ENCODE measurements at places on chromosomes 12 and 14.

DNA sequence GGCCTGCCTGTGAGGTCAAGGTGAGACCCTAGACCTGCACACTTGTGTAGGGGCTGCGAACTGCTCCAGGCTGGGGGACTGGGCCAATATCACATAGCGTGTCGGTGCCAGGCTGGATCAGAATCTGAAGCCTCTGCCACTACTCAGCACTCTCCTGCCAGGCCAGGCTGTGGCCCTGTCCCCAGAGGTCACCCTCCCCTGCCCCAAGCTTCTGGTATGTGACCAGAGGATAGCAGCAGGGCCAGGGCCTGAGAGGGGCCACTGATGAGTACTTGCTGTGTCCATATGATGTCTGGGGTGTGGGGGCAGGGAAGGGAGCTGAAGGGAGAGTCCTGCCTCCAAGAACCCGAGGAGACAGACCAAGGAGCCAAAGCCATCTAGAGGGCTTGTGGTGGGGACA, 17.8 kb downstream of the ARL6IP4 start:
- DNase-seq, result no peak

GRCh38 chr14:28767030-28767852, 654 bp downstream of the FOXG1 start:
- DNase-seq, result no peak

DNA sequence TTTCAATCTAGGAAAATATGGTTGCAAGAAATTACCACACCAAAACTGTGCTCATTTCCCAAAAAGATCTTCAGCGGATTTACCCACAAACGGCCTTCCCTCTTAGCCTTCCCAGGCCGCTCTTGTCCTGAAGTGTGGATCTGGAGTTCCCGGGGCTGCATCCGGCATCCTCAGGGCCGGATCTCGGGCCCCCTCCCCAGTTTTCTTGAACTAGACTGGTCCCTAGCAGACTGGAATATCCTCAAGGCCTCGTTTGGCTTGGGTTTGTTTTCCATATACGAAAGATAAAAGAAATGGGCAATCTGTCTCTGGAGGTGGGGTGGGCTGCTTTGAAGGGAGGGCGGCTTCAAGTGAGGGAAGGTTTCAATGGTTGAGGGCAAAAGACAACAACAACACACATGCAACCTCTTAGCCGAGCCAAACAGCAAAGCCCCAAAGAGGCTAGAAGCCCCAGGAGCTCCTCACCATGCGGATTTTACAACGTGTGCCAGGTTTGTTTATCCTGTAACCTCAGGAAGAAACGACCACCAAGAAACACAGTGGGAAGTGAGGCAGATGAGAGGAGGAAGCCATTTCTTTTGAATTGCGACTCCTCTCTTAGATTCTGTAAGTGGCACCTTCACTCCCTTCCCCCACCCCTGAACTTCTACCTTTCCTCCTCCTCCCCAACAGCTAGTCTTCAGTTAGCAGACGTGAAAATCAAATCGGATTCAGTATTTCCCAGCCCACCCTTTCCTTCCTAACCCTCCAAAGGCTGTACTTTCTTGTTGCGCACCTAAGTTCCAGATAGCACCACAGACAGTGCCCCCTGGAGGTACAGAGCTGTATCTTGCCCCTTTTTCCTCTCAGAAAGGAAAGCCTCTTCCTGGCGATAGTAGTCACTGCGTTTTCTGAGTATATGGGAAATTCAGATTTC, 2.6 kb downstream of the MYF6 start:
- no peak for DNase-seq

DNA sequence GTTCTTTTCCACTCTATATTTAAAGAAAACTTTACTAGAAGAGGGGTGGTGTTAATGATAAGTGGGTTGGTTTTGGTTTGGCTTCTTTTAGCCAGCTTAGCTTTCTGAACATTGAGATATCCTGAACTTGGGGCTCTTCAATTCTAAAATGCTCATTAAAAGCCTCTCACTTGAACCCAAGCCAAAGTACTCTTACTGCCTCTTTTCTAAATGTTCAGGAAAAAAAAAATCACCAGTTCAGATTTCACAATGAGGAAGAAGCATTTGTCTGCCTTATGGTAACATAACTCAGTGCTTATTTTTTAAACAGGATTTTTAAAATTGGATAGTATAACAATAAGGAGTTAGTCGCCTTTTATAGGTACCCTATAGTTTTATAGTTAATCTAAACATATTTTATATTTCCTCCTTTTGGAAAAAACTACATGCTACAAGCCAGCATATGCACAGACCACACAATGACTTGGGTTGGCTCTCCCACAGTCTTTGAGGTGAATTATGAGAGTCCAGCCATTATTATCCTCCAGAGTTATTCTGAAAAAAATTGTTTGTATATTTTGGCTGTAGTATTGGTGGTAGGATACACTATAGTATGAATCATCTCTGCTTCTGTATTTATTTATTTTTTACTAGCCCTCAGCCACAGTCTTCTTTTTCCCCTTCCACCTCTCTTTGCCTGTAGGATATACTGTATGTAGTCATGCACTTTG, 195.5 kb upstream of the TMPO start:
- DNase-seq, result no peak

- no peak for DNase-seq
Observed at GRCh38 chr12:16324272-16324671, 23.2 kb upstream of the MGST1 start.

DNA sequence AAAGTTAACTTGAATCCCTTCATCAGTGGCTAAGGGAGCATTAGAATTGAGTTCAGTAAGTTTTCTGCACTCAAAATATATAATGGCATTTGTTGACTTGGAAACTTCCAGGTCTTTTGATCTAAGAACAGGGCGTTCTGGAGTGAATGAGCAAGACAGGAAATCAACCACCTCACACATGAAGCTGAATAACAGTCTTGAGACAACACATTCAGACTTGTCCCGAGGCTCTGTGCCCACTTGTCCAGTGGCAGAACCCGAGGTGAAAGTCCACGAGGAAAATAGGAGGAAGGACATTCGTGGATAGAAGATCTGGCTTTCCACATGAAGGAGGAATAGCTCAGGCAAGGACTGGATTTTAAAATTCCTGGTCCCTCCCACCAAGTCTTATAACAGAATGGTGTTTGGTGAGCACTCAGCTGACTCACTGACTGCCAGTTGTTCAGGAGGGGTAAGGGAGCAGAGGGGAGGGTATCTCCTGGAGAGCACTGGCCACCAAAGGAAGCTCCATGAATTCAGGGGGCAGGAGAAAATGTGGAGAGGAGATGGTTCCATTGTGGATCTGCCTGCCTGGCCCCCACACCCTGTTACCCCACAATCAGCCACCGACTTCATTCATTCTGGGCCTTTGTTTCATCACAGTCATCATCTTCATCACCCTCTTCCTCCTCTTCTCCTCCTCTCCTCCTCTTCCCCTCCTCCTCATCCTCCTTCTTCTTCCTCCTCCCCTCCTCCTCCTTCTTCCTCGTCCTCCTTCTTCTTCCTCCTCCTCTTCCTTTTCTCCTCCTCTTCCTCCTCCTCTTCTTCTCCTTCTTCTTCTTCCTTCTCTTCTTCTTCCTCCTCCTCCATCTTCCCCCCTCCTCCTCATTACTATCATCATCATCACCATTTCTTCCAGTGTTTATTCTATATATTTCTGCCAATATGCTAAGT, 620.1 kb downstream of the MED13L start:
- no peak for DNase-seq

DNA sequence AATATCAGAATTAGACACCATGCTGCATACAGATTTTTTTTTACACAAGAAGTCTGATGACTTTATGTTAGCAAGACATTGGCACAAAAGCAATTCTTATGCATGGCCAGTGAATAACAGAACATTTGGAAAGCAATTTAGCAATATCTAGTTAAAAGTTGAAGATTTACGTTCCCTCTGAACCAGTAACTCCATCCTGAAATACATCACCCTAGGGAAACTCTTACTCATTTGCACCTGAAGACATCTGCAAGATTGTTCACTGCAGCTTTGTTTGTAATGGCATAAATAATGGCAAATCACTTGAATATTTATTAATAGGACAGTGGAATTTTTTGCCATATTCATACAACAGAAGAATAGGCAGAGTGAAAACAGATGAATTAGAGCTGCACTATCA, 670.0 kb upstream of the NOVA1 start:
- no peak for DNase-seq

GRCh38 chr12:50778663-50779590, 15.0 kb downstream of the ATF1 start:
- DNase-seq, result no peak

- DNase-seq, result no peak
Observed at GRCh38 chr12:101697930-101698799, 725 bp downstream of the CHPT1 start.

All from activated CD8-positive, alpha-beta memory T cell treated with anti-CD3 and anti-CD28 coated beads for 1 hour (primary cell).